ENCODE measurements at places on chromosomes 6 and 20. TPM values are rescaled to one million over a fixed set of nuclear protein-coding genes. Genes with fewer than 3 reads are reported as not detected.

GRCh38 chr6:1604158-1605003, 5.3 kb upstream of the FOXC1 start:
- DNase-seq = peak; percentile 49

DNA sequence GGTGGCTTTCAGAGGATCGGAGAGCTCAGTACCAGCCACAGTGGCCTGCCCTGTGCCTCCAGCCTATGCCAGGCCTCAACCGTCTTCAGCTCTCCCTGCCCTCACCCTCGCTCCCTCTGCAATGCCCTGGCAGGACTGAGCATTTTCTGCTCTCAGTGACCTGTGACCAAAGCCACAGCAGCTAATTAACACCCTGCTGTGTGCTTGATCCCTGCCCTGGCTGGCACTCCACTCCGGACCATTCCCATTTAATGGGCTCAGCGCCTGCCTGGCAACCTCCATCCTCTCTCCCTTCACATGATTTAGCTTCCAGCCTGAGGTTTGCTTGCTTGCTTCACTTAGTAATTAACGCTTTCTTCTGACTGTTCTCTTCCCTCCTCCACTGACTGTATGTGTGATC, 287.5 kb downstream of the LRFN2 start:
- DNase-seq = no peak

DNA sequence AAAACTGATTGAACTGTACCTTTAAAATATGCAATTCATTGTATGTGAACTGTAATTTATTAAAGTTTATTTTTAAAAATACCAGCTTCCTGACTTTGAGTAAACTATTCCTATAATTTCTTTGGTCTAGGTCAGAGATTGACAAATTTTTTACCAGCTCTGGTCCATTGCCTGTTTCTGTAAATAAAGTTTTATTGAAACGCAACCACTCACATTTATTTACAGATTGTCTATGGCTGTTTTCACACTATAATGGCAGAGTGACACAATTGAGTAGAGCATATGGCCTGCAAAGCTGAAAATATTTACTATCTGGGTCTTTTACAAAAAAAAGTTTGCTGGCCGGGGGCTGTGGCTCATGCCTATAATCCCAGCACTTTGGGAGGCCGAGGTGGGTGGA, 33.0 kb upstream of the NFATC2 start:
- no peak for DNase-seq

GRCh38 chr20:1102016-1102415, 16.4 kb upstream of the PSMF1 start:
- no peak for DNase-seq

DNA sequence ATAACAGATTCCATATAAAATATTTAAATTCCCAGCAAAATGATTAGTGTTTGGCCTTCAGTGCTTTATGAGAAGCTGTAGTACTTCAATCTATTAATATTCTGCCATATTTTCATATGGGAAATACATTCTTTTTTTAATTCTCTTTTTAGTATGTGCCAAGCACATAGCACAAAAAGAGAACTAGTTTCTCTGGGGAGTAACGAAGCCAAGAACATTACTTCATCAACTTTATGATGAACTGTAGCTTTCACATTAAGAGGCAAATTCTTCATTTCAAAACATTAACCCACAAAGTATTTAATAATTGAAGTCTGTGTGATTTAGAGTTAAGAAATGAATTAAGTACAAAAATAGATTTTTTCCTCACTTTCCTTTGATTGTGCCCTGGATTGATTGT, 281.0 kb upstream of the EYS start:
- DNase-seq = no peak

DNA sequence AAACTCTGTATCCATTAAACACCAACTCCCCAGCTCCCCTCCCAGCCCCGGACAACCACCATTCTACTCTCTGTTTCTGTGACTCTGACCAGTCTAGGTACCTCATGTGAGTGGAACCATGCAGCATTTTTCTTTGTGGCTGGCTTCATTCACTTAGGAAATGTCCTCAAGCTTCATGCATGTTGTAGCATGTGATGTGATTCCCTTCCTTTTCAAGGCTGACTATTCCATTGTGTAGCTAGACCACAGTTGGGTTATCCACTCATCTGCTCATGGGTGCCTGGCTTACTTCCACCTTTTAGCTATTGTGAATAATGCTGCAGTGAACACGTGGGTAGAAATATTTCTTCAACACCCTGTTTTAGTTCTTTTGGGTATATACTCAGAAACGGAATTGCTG, 8.8 kb upstream of the BPHL start:
- DNase-seq = no peak

DNA sequence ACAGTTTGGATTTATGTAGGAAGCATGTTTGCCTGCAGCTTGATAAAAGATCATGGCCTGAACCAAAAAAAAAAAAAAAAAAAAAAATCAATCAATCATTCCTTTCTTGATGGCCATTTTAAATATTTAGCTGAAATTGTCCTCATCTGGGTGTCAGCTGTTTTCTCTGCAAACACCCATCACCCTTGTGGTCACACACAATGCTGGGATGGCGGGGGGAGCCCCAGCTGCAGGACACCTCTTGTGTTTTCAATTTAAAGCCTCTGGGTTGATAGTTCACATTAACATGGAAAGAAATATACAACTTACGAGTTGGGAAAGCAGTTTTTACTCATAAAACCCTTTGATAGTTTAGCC, 160.4 kb downstream of the ZFP64 start:
- DNase-seq = no peak

DNA sequence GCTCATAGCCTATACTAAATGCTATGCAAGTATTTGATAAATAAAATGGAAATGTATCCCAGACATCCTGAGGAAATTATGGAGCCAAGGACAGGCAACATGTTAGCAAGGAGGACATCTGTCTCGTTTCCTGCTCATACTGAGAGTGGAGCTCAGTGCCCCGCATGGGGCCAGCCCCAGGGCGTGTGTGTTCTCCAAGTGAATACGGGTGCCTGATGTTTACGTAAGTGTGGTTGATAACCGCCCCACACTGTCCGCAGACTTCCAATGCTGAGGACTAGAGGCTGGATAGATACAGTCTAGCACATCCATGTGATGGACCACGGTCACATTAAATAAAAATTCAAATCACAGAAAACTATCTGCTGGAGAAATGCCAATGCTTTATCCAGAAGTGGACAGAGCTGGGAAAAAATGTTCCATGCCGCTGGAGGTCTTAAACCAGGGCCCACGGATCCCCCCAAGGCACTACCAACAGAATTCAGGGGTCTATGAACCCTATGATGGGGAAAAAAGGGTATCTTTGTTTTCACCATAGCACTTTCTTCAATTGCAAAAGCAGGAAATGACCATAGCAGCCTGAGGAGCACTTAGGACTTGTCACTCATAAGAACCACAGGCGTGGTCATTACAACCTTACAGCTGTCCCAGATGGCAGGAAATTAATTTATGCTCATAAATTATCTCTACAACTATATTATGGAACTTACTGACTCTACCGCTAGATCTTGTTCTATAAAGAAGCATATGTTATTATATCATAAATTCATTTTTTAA, 24.9 kb downstream of the TGM2 start:
- no peak for DNase-seq

DNA sequence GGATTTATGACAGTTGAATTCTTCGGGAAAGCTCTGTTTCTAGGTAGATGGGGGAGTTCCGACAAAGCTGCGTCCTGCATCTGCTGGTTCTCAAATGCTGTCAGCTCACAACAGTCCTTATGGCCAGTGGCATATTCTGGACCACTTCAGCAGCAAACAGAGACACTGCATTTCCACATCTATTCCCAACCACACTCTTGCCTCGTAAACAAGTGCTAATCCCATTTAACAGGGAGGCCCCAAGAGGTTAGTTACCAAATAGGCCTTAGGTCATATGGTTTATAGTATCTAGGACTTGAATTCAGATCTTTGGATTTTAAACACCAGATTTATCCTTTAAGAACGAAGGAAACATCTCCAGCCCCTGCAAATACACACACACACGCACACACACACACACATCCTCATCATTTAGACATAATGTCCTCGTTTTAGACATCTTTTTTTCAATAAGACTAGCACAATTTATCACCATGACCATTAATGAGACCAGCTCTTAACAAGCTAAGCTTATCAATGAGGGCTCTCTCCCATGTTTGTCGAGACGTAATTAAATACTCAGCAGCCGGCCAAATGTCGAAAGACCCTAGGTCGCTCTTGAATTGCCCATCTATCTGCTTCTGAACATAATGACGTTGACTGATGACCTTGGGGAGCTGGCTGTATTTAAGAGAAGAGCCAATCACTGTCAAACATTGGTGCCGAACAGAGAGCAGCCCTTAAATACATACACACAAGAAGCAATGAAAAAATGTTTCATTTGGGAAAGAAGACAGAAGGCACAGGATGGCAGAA, 84.5 kb downstream of the PSMG4 start:
- no peak for DNase-seq

DNA sequence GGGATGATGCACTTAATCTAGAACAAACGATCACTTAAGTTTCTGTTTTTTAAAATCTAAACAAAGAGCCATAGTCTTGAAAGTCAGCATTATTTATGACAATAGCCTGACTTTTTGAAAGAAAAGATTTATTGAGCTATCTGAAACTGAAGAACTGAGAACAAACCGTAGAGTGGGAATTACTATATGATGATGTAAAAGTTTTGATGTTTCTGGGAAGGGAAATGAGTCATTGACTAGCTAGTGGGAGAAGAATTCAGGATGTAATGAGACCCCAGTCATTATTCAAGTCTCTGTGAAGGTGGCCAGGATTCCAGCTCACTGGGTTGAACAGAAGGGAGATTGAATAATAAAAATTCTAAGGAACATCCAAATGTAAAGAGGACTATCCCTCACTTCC, 83.4 kb upstream of the FABP7 start:
- DNase-seq = peak; percentile 20

The ANKRD60 gene
- total RNA-seq = not detected

The DEFB124 gene
- not detected for total RNA-seq

The CCR6 gene
- not detected for total RNA-seq

The SNHG17 gene
- total RNA-seq = 38.6 TPM

The UBR2 gene
- 13.9 TPM for total RNA-seq

The CNKSR3 gene
- 29.2 TPM for total RNA-seq

All from MG63 (cell line).